Bone marrow (tissue), 2 donors: ENCODE measurements at places on chromosomes 2 and 18.

GRCh38 chr2:10297959-10298531, 4.7 kb upstream of the HPCAL1 start:
- peak; percentile 74 for DNase-seq

DNA sequence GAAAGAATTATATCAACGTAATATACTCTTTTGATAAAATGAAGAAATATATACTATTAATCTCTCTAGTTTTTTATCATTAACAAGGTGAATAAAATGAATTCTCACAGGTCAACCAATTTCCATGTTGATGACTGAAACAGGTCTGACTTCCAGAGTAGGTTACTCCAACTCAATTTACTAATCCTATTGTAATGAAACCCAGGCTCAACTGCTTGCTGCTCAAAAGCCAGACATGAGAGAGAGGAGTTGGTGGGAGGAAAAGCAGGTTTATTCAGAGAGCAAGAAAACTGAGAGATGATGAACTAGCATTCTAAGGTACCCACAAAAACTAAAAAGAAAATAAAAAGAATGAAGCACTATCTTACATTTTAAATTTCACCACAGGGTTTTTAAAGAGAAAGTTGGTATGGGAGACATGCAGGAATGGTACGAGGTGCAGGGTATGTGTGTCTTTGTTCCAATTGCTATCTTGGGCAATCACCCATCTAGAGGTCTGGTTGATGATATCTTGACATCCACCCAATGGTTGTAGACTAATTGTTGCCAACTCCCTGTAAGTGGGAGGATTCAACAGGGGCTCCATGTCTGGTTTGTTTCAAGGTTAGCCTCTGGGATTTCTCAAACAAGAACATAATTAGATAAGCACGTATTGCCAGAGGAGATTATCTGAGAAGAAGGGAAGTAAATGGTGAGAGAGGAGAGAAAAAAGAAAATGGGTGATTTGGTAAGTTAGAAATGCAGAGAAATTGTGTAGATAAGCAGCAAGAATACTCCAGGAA, 471.4 kb upstream of the REG3G start:
- no peak for DNase-seq

DNA sequence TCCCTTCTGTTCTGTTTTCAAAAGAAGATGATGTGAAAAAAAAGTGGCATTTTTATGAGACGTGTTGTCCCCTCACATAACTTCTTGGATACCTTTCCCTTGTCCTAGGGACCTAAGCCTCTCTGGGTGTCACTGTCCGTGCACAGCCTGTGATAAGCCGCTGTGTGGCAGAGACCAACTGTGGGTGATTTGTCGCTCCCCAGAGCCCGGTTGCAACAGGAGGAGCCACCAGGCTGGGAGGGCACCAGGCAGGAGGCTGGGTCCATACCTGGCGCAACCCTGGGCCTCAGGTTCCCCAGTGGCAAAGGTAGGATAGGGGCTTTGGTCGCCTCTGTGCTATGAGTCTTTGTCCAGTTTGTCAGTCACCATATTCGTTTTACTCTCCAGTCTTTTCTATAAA, 82.1 kb downstream of the AGAP1 start:
- DNase-seq = no peak

- DNase-seq = no peak
These were observed 368.4 kb upstream of the SLC8A1 start for GRCh38 chr2:40820319-40820718.

GRCh38 chr2:224523626-224524577, 61.3 kb downstream of the CUL3 start:
- DNase-seq = no peak

GRCh38 chr2:162211732-162212131, 31.5 kb downstream of the FAP start:
- DNase-seq = no peak

DNA sequence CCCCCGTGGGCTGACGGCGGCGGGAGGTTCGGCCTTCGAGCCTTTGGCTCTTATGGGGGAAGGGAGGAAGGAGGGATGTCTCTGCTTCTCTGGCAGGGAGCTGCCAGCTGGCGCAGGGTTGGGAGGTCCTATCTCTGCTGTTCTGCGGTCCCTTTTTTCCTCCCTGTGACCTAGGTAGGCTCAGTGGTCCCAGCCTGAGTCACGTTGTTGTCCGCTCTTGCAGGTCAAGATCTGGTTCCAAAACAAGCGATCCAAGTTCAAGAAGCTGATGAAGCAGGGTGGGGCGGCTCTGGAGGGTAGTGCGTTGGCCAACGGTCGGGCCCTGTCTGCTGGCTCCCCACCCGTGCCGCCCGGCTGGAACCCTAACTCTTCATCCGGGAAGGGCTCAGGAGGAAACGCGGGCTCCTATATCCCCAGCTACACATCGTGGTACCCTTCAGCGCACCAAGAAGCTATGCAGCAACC, 2.5 kb downstream of the DLX1 start:
- DNase-seq = no peak

DNA sequence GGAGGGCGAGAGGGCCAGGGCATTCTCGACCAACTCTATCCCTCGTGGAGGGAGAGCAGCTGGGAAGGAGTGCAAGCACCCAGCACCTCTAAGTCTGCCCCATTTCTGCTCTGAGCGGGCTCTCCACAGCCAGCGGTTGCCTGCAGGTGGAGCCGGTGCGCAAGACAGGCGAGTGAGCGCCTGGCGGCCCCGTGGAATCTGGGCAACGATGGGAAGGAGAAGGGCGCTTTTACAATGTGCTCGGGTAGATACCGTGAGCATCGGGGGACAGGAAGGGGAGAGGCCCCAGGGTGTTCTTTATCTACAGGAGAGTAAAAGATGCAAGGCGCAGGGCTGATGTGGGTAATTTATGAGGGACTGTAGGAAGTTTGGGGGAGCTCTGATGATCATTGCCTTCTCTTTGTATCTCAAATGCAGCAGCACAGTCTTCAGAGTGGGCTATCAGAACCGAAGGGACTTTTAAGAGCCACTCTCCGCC, 867 bp upstream of the TTL start:
- DNase-seq = peak; percentile 66

GRCh38 chr2:227886149-227886548, 14.7 kb downstream of the DAW1 start:
- DNase-seq = no peak

DNA sequence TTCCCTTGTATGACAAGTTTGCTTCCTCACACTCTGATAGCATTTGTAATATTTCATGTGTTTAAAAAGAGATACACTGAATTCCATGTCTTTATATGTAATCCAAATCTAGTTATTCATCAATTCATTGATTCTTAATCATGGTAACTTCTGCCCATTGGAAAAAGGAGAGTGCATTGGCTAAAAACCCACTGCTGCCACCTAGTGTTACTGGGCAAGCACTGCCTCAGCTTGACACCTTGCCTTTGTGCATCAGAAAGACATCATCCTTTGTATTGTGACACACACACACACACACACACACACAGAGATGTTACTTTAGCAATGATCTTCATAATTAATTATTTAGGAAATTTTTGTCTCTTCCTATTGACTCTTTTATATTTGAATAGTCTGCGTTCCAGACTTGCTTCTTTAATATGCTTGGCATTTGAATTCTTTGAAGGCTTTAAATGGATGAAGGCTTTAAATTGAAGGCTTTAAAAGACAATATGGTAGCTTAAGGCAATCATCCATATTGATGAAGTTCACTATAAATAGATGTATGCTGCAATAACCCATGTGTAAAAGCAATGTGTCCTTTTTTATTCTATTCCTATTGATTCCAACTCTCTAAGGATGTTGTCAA, 414.2 kb upstream of the CHST9 start:
- no peak for DNase-seq

DNA sequence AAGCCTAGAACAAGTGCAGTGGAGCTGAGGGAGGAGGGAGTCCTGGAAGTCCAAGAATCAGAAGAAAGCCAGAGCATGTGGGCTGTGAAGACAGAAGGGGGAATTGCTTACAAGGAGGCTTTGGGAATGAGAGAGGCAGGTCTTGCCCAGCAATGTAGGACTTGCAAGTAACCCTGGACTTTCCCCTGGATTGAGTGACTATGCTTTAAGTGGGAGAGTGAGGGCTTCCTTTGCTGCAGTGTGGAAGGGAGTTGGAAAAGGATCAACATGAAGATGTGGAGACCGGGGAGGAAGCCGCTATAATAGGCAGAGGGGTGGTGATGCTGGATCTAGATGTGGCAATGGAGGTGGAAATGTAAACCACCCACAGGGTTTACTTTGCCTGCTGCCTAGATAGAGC, 13.8 kb upstream of the SCYGR1 start:
- DNase-seq = no peak

DNA sequence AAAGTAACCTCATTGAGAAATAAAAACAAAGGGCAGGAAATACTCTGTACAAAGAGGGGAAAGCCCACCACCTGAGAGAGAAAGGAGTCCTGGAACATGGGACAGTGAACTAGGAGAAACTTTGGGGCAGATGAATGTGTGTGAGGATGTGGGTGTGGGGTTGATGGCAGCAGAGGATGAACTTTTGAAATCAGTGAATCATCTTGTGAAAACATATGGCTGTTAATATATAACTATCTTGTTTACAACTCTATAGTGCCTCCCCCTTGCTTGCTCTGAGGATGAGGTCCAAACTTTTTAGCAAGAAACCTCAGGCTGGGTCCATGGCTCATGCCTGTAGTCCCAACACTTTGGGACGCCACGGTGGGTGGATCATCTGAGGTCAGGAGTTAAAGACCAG, 171.8 kb upstream of the LHCGR start:
- no peak for DNase-seq

GRCh38 chr2:148303161-148303560, 282.3 kb downstream of the MBD5 start:
- DNase-seq = no peak

- DNase-seq = no peak
These were observed 405.3 kb upstream of the GALNT5 start for GRCh38 chr2:156852210-156852609.

- DNase-seq = peak; percentile 89
These were observed 100.5 kb upstream of the ITPRID2 start for GRCh38 chr2:181790716-181791649.

DNA sequence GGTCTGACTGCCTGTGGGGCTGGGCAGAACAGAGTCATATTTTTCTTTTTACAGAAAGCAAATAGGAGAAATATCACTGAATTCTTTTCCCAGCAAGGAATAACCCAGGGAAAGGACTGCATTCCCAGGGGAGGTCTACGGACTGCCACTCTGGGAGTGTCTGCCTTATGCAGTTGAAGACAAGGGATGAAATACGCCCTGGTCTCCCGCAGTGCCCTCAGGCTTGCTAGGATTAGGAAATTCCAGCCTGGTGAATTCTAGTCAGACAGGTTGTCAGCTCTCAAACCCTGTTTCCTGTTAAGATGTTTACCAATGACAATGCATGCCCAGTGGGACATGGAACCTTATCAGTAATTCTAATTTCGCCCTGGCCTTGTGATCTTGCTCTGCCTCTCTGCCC, 30.3 kb upstream of the PDK1 start:
- no peak for DNase-seq

DNA sequence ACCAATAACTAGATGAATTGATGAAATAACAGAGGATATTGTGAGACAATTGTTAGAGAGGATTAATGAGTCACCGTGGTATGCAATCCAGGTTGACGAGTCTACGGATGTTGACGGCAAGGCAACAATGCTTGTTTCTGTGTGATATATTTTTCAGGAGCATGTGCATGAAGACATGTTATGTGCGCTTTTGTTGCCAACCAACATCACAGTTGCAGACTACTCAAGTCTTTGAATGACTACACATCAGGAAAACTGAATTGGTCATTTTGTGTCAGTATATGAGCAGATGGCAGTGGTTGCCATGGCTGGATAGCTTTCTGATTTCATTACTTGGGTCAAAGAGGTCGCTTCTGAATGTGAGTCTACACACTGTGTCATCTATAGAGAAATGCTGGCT, 96.8 kb upstream of the CRACDL start:
- DNase-seq = no peak

- no peak for DNase-seq
These were observed 250.6 kb downstream of the RIT2 start for GRCh38 chr18:42864876-42865275.

- no peak for DNase-seq
These were observed at the start of gene SMAD7 for GRCh38 chr18:48950536-48951447. Gene SMAD7 (minus strand): TSS chr18:48950965. CDS start chr18:48950424, 541 bp downstream.

- no peak for DNase-seq
These were observed 370.3 kb downstream of the SETBP1 start for GRCh38 chr18:45050712-45051601.

DNA sequence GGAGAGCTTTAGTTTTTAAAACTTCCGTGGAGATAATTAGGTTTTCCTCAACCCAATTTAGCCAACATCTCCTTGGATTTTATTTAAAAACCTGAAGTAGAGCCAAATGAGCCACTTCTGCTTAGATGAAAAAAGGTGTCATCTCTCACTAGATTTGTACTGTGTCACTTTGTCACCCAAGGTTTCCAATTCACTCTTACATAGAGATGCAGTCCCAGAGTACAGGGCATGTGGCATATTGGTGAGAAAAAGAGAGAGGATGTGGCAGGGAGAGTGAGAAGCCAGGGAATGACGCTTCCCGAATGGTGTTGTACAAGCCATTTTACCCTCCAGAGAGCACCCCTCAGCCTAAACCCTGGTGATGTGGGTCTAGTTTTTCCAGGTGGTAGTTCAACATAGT, 44.4 kb upstream of the CTLA4 start:
- no peak for DNase-seq

DNA sequence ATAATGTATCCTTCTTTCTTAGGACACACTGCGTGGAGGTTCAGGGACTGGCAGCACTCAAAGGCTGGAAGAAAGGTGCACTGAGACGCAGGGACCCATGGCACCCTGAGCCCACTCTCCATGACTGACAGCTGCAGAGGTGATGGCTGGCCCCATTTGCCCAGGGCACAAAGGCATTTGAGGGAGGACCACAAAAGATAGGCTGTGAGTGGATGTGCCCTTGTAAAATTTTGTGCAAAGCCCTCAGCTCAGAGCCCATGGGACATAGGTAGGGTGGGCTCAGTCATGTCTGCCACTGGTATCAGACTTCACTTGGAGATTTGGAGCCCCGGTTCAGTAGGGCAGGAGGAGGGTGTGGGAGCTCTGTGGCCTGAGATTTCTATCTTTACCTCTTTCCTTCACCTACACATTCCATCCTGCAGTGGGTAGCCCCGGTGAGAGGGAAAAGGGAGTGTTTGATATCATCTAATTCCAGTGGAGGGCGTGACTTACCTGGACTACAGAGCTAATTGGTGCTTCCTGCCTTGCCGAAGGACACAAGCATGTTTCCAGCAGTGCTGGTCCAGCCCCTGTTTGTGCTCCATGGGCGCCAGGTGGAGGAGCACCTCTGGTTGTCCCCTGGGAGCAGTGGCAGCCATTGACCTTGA, 312.2 kb downstream of the EN1 start:
- no peak for DNase-seq

DNA sequence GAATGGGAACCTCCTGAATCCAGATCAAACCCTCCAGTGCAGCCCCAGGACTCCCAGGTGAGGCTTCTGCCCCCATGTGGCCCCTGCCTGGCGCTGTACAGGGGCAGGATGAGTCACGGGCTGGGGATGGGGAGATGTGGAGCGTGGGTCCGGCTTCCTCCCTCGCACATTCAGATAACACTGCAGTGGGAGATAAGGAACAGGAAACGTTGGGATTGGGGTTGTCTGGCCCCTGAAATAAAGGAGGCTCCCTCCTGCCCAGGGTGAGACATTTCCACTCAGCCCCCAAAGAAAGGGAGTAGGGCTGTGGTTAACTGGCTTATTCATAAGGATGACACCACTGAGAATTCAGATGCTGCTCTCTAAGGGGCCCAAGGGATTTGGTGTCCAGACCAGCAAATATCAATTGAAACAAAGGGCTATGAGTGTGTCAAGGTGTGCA, 30.7 kb downstream of the IGFBP5 start:
- DNase-seq = no peak

GRCh38 chr2:74105413-74105812, 42.3 kb downstream of the BOLA3 start:
- no peak for DNase-seq
